KBM-7 (cell line): ENCODE measurements at places on chromosomes 6 and 20.

DNA sequence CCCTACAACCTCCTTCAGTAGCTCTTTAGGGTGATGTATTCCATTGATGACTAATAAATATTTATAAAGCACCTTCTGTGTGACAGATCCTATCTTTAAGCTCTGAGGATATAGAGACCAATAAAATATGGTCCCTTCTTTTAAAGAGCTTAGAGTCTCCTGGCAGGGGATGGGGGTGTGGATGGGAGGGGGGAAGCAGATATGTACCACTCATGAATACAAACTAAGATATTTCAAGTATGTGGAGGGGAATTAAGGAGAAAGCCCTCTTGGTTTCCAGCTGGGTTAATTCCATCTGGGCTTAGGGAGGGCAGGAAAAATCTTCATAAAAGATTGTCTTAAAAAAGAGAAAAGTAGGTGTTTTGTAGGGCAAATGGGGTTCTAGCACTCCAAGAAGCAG is 21.6 kb upstream of the FBXO9 start:
- no peak for DNase-seq

- no peak for DNase-seq
Observed at GRCh38 chr20:48745330-48745729, 82.5 kb downstream of the PREX1 start.

DNA sequence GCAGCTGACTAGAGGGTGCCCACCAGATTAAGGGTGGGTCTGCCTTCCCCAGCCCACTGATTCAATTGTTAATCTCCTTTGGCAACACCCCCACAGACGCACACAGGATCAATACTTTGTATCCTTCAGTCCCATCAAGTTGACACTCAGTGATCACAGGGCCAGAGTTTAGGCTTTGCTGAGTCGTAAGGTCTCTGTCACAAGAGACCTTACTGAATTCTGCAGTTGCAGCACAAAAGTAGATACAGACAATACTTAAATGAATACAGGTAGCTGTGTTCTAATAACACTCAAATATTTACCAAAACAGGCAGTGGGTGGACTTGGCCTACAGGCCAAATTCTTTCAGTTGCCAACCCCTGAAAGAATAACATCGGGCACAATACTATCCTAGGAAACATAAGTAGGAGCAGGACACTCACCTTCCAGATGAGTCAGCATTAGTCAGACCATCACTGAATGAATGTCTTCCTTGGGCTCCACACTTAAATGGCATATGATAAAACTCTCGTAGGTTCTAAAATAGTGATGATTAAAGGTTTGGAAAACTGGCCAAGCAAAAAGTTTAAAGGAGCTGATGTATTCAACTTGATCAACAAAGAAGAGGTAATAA is 190.0 kb downstream of the UBE3D start:
- no peak for DNase-seq

DNA sequence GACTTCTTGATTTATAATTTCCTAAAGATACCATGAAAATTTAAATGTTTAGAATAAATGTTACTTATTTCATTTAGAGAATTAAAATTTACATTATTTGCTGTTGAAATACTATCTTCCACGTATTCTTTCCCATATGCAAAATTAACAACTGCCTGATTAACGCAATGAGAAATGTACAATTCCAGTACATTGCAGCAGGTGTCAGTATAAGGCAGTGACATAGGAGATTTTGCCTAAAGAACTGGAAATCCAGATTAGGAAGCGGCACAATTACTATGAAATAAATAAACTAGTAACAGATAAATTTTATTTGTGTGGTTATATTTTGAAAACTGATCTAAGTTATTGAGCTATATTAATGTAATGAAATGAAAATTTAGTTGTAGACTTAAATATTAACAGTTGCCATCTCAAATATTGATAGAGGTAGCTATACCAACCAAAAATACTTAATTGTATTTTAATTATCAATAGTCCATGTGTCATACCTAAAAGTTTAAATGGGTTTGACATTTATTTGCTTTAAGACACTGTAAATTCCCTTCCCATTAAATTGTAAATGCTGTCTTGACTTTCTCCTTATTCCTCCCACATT is 300.2 kb downstream of the UTRN start:
- peak; percentile 72 for DNase-seq

GRCh38 chr6:83132121-83132520 is 60.9 kb downstream of the PGM3 start:
- no peak for DNase-seq

- no peak for DNase-seq
Observed at GRCh38 chr6:3323696-3324261, 65.0 kb downstream of the PSMG4 start.

GRCh38 chr20:19620446-19620845 is 137.6 kb upstream of the RIN2 start:
- DNase-seq, result no peak
